T-helper 17 cell (primary cell): ENCODE measurements at places on chromosomes 7 and 10. TPM values are rescaled to one million over a fixed set of nuclear protein-coding genes. Genes with fewer than 3 reads are reported as not detected.

- no peaks in the 10 kb centered on the region for H3K36me3 ChIP-seq
- peaks cover 5% of the 10 kb centered on the region for H3K4me1 ChIP-seq
- H3K4me3 ChIP-seq: no peak overlapping the region
- H3K27ac ChIP-seq: no peak overlapping the region
Measured at GRCh38 chr7:1700086-1700485, 30.0 kb downstream of the ELFN1 start.

GRCh38 chr10:121764233-121764942 lies 163.4 kb downstream of the ATE1 start:
- no peaks in the 10 kb centered on the region for H3K27me3 ChIP-seq
- H3K4me3 ChIP-seq: no peak overlapping the region
- no peak overlapping the region for H3K27ac ChIP-seq

- DNase-seq: no peak
- no peaks in the 10 kb centered on the region for H3K36me3 ChIP-seq
- no peak overlapping the region for H3K27ac ChIP-seq
- H3K4me3 ChIP-seq: no peak overlapping the region
- H3K27me3 ChIP-seq: no peaks in the 10 kb centered on the region
Measured at GRCh38 chr7:20661884-20662283, 46.4 kb downstream of the ABCB5 start.

GRCh38 chr10:123136806-123137642 lies 1.3 kb downstream of the HMX3 start:
- H3K27me3 ChIP-seq: peaks cover 79% of the 10 kb centered on the region
- peak overlapping the region; percentile 90 for H3K4me3 ChIP-seq
- peaks cover 5% of the 10 kb centered on the region for H3K36me3 ChIP-seq
- peaks cover 37% of the 10 kb centered on the region for H3K4me1 ChIP-seq

DNA sequence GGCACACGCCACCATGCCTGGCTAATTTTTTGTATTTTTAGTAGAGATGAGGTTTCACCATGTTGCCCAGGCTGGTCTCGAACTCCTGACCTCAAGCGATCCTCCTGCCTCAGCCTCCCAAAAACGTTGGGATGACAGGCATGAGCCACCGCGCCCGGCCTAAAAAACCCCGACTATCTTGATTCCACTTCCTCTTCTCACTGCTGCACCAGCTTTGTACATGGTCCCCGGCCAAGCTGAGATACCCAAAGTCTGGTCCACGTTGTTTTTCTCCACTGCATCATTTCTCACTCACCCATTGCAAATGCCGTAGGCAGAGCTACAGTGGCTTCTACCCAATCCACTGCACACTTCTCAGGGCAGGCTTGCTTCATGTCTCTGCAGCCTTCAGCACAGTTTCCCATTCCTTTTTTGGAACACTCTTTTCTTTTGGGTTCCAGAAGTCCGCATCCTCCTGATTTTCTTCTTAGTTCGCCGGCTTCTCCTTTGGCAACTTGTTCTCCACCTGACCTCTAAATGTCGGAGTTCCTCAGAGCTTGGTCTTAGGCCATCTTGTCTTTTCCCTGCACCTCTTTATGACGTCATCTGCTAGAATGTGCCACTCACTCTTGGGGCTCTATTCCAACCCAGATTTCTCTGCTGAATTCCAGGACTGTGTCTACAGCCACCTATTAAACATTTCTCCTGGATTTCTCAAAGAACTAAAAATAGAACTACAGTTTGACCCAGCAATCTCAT lies 6.0 kb upstream of the GNB2 start:
- no peak for DNase-seq
- H3K27ac ChIP-seq: no peak overlapping the region
- H3K4me3 ChIP-seq: no peak overlapping the region
- H3K4me1 ChIP-seq: peaks cover 7% of the 10 kb centered on the region
- H3K36me3 ChIP-seq: no peaks in the 10 kb centered on the region

GRCh38 chr10:72812753-72813430 lies 80.6 kb upstream of the OIT3 start:
- peaks cover 4% of the 10 kb centered on the region for H3K36me3 ChIP-seq
- H3K27ac ChIP-seq: no peak overlapping the region
- H3K27me3 ChIP-seq: no peaks in the 10 kb centered on the region
- no peak overlapping the region for H3K4me3 ChIP-seq
- no peak for DNase-seq
- H3K4me1 ChIP-seq: peaks cover 8% of the 10 kb centered on the region

GRCh38 chr7:3951316-3952055 lies 650.4 kb downstream of the SDK1 start:
- H3K36me3 ChIP-seq: peaks cover 2% of the 10 kb centered on the region
- no peak overlapping the region for H3K27ac ChIP-seq
- DNase-seq: no peak
- peaks cover 38% of the 10 kb centered on the region for H3K27me3 ChIP-seq
- H3K4me3 ChIP-seq: no peak overlapping the region

- peaks cover 24% of the 10 kb centered on the region for H3K4me1 ChIP-seq
- H3K27ac ChIP-seq: no peak overlapping the region
- no peak for DNase-seq
- peak overlapping the region; percentile 84 for H3K4me3 ChIP-seq
Measured at GRCh38 chr10:93074147-93074596, 479 bp downstream of the CYP26A1 start.

- H3K4me1 ChIP-seq: peaks cover 2% of the 10 kb centered on the region
- H3K27ac ChIP-seq: no peak overlapping the region
- H3K36me3 ChIP-seq: peaks cover 2% of the 10 kb centered on the region
- no peak for DNase-seq
Measured at GRCh38 chr7:155219154-155219531, 78.5 kb upstream of the INSIG1 start.

DNA sequence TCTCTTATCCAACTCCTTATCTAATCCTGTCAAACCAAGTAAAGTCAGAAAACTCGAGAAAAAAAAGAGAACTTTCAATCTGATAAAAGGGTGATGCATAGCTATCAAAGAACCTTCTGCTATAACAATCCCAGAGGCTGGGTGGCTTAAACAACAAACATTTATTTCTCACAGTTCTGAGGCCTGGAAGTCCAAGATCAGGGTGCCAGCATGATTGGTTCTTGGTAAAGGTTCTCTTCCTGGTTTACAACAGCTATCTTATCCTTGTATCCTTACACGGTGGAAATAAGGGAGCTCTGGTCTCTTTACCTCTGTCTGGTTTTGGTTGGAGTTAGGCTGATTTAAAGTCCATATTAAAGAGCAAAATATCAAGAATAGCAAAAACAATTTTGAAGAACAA lies 131.9 kb downstream of the PHTF2 start:
- peak overlapping the region; percentile 72 for H3K27ac ChIP-seq
- peaks cover 19% of the 10 kb centered on the region for H3K4me1 ChIP-seq
- H3K4me3 ChIP-seq: no peak overlapping the region
- peaks cover 8% of the 10 kb centered on the region for H3K36me3 ChIP-seq

DNA sequence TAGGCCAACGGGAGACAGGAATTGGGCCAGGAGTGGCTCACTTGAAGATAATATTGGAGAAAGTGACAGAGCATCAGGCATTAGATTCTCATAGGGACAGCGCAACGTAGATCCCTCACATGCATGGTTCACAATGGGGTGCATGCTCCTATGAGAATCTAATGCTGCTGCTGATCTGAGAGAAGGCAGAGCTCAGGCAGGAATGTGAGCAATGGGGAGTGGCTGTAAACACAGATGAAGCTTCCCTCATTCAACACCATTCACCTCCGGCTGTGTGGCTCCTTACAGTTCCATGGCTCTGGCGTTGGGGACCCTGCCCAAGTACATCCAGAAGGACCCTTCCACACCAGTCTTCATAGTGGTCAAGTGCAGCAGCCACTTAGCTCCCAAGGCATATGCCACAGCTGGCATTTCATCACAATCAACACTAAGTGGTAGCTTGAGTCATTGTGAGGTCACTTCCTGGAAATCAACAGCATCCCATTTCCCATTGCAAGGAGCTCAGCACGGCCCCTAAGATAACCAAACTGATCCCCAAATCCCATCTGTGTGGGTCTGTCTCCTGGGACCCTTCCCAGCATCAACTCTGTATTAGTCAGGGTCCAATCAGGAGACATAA lies 174.5 kb downstream of the TPST1 start:
- H3K4me1 ChIP-seq: no peaks in the 10 kb centered on the region
- no peaks in the 10 kb centered on the region for H3K27me3 ChIP-seq
- DNase-seq: no peak
- H3K27ac ChIP-seq: no peak overlapping the region
- H3K36me3 ChIP-seq: peaks cover 5% of the 10 kb centered on the region

DNA sequence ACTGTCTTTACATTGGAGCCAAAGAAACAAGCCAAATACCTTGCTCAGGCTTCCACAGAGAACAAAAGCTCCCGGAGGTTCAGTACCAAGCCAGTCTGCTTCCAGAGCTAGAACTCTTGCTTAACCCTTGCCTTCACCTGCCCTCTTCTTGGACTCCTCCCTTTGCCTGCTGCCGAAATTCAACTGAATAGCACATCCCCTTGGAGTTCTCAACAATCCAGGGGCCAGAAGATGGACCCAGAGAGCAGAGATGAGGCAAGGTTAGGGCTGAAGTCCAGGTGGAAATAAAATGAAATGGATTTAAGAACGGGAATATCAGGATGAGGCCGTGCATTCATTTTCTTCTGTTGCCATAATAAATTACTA lies 876 bp upstream of the PIK3AP1 start:
- DNase-seq: no peak
- peaks cover 29% of the 10 kb centered on the region for H3K4me1 ChIP-seq
- H3K36me3 ChIP-seq: peaks cover 3% of the 10 kb centered on the region
- H3K27me3 ChIP-seq: peaks cover 7% of the 10 kb centered on the region
- no peak overlapping the region for H3K27ac ChIP-seq

GRCh38 chr10:78616125-78616695 lies 452.6 kb upstream of the ZMIZ1 start:
- no peak overlapping the region for H3K27ac ChIP-seq
- peaks cover 33% of the 10 kb centered on the region for H3K27me3 ChIP-seq
- H3K36me3 ChIP-seq: peaks cover 2% of the 10 kb centered on the region
- peaks cover 2% of the 10 kb centered on the region for H3K4me1 ChIP-seq

- H3K27me3 ChIP-seq: peaks cover 4% of the 10 kb centered on the region
- no peaks in the 10 kb centered on the region for H3K36me3 ChIP-seq
- no peak overlapping the region for H3K27ac ChIP-seq
- H3K4me3 ChIP-seq: no peak overlapping the region
Measured at GRCh38 chr7:12199363-12199762, 11.7 kb upstream of the TMEM106B start.

DNA sequence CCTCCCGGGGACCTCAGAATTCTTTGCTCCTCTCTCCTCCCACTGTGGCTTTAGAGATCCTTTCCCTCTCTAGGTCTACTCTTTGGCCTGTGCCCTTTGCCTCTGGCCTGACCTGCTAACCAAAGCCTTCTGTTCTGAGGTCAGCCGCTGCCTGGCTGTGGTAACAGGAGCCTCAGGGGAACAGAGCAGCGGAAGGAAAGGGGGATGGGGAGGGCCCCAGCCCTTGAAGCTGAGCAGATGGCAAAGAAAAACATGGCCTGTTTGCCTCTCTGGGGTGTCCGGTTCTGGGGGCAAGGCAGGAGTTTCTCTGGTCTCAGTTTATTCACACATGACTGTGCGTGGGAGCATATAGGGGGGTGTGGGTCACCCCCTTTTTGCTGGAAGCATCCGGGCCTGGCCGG lies 28.2 kb downstream of the COL26A1 start:
- peaks cover 14% of the 10 kb centered on the region for H3K4me1 ChIP-seq
- H3K27ac ChIP-seq: peak overlapping the region; percentile 77
- H3K27me3 ChIP-seq: peaks cover 12% of the 10 kb centered on the region
- no peak for DNase-seq
- H3K36me3 ChIP-seq: no peaks in the 10 kb centered on the region

DNA sequence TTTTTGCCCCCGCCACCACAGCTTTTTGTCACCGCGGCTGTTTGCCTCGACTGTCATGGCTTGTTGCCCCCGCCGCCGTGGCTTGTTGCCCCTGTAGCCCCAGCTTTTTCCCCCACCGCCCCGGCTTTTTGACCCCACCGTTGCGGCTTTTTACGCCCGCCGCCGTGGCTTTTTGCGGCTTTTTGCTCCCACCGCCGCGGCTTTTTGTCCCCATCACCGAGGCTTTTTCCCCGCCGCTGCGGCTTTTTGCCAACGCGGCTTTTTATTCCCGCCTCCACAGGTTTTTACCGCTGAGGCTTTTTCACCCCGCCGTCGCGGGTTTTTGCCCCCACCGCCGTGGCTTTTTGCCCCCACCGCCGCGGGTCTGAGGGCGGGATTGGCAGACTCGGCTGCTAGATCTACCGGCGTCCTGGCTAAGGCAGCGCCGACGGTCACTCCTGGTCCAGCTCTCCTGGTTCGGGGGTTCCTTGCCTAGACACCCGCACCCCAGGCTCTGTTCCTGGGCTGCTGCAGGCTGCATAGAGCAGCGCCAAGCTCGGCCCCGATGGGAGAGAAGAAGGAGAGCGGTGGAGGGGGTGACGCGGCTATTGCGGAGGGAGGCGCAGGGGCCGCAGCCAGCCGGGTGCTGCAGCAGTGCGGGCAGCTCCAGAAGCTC lies 637.7 kb downstream of the ZNF716 start:
- DNase-seq: no peak
- no peak overlapping the region for H3K27ac ChIP-seq
- no peaks in the 10 kb centered on the region for H3K4me1 ChIP-seq
- H3K36me3 ChIP-seq: peaks cover 3% of the 10 kb centered on the region
- no peaks in the 10 kb centered on the region for H3K27me3 ChIP-seq

The AKR1D1 gene
- total RNA-seq: not detected

The CALML5 gene
- total RNA-seq: not detected

The GLI3 gene
- total RNA-seq: 1.1 TPM

The LRMDA gene
- total RNA-seq: not detected

The GTPBP10 gene
- 19.9 TPM for total RNA-seq

The FKBP6 gene
- not detected for total RNA-seq

The OR6B1 gene
- not detected for total RNA-seq

The KLF14 gene
- not detected for total RNA-seq

The DYNC1I1 gene
- 0.12 TPM for total RNA-seq
